ENCODE measurements at places on chromosomes 5 and 9.

- no peak for DNase-seq
These were observed 531.1 kb upstream of the CDH6 start for GRCh38 chr5:30662373-30662772.

DNA sequence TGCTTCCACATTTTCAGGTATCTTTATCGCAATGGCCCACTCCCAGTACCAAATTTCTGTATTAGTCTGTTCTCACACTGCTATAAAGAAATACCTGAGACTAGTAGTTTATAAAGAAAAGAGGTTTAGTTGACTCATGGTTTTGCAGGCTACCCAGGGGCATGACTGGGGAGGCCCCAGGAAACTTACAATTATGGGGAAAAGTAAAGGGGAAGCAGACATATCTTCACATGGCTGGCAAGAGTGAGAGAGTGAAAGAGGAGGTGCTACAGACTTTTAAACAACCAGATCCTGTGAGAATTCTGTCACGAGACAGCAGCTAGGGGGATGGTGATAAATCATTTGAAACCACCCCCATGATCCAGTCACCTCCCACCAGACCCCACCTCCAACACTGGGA is 238.2 kb upstream of the DMAC1 start:
- DNase-seq: no peak

GRCh38 chr5:77852514-77853352 is 76.6 kb upstream of the TBCA start:
- DNase-seq: peak; percentile 72

DNA sequence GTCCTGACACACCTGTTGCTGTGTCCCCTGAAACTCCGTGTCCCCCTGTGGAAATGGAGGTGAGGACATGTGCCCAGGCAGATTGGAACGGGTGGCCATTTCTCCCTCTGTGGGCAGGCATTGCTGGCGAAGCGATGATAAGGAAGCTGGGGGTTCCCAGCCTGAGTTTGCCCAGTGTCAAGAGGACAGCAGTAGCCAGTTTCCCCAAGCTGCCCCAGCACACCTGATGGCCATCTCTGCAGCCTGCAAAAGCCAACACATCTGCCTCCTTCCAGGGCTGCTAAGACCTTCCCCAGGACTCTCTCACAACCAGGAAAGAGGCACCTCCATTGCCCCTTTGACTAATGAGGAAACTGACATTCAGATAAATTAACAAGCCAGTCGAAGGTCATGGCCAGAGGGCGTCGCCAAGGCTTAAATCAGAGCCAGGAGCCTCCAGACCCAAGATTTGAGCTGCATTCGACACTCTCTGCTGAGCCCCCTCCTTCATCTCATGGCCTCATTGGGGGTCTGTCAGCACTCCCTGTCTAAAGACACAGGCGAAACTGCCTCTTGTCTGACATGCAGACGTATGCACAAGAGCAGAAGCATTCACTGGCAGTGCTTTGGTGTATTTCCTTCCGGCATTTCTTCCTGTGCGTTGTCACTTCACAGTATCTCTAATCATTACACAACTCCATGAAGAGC is 10.4 kb upstream of the WNK2 start:
- no peak for DNase-seq

GRCh38 chr9:129548571-129549135 is 72.2 kb downstream of the C9orf50 start:
- DNase-seq: peak; percentile 71

GRCh38 chr5:147140558-147140957 is 94.3 kb upstream of the STK32A start:
- DNase-seq: no peak

GRCh38 chr5:1363581-1363980 is 18.7 kb upstream of the CLPTM1L start:
- DNase-seq: no peak

DNA sequence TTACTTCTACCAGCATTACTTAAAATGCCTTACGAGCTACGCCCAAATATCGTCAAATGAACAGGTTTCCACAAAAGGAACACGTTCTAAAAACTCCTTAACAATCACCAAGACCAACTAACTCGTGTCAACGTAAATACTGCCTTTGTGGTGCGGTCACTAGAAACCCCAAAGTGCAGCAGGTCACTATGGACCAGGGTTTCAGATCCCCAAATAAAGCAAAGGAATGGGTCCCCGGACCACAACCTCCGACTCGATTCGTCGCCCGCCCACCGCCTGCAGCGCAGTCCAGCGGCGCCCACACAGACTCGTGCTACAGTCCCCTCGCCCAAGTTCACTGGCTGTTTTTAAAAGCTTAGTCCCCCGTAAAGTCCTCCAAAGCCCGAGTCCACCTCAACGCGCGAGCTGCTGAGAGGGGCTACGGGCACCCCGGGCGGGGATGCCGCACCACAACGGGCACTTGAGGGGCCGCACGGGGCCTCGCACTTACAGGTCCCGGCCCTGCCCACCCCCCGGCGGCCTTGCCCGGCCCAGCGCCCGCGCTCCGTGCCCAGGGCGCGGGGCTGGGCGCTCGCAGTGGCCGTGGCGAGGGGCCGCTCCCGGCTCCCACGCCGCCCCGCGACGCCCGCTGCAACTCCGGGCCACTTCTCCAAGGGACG is 1.1 kb downstream of the NFIB start:
- DNase-seq: peak; percentile 23

GRCh38 chr5:18216729-18217128 is 582.5 kb downstream of the TAF11L14 start:
- no peak for DNase-seq

- no peak for DNase-seq
These were observed 17.9 kb downstream of the HMMR start for GRCh38 chr5:163478126-163478981.

- no peak for DNase-seq
These were observed at the start of gene IFNA14 for GRCh38 chr9:21239911-21240310. IFNA14 (minus strand) TSS chr9:21240005; CDS start chr9:21239935, 70 bp downstream.

DNA sequence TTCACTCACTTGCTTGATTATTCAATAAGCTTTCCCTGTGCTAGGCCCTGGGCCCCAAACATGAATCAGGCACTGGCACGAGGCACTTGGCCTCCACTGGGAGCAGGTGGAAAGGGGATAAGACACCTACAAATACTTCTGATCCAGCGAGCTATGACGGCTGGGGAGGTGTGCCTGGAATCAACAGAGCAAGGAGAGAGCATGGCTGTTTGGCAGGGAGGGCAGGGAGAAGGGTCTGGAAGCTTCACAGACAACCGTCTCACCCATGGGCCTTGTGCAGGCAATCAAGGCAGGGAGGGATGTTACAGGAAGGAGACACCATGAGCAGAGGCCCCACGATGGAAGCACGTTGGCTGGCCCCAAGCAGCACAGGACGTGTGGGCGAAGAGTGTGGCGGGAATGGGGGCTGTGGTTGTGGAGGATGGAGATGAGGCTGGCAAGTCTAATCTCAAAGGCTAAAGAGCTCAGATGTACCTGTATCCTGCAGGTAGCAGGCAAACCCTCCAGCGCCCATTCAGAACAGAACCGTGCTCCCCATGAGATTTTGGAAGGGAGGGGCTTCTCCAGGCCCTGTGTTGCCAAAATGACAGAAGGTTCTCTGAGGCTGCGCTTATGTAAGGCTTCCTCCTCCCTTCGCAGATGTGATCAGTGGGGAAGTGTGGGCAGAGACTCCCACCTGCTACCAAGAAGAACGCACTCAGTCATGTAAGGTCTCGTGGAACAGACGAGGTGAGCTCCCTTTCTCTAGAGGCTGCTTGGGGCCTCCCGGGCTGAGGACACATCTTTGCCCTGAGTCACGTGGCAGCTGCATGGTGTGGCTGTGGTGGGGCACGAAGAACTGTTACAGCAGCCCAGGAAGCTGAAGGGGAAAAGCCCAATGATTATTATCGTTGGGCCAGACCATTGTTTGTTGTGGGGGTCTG is 189.7 kb downstream of the DAB2IP start:
- DNase-seq: peak; percentile 7

GRCh38 chr9:89502038-89502601 is 4.2 kb upstream of the SEMA4D start:
- DNase-seq: no peak

DNA sequence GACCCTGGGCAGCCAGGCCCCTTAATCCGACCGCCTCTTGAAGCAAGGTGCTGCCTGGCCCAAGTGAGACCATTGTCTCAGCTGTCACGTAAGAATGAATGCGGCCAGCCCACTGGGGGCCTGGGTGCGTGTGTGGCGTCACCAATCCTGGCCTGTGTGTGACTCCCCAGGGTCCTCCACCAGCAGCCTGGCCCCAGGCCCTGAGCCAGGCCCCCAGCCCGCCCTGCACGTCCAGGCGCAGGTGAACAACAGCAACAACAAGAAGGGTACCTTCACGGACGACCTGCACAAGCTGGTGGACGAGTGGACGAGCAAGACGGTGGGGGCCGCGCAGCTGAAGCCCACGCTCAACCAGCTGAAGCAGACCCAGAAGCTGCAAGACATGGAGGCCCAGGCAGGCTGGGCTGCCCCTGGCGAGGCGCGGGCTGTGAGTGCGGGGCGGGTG is 124.2 kb downstream of the WNK2 start:
- no peak for DNase-seq

DNA sequence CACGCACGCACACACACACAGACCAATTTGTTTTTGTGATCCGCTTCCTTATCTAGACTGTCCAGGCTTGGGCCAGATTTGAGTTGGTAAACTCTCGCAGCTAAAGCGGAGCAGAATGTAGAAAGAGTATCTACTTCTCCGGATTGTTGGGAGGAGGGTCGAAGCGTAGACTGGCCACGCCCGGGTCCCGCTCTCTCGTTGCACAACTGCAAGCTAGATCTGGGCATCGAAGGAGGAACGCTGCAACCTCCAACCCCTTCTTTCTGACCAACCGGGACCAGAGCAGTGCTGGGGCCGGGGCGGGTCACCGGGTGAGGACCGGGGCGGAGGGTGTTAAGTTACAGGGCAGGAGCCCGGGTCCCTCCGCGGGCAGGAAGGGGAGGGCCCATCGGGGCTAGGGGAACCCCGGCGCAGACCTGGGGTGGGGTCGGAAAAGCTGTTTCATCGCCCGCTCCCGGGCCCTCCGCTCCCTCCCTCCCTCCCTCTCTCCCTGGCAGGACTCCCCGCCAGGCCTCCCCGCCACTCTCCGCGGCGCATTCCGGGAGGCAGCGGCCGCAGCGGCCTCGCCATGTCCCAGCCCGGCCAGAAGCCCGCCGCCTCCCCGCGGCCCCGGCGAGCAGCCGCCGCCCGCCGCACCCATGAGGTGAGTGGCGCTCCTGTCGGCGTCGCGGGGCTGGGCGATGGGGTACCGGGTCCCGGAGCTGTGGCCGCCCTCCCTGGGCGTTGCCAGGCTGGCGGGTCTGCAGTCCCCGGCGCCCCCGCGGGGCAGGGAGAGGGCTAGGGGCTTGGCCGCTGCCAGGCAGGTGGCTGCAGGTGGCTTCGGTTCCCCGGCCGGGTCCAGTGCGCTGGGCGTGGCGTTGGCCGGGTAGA is at the start of gene CAST:
Gene CAST, plus strand, starts transcription at position 522 of the 870 bp plus-strand sequence. Its CDS starts 47 bp downstream, at position 569.
- DNase-seq: peak; percentile 95

GRCh38 chr9:77944556-77945243 is 86.9 kb downstream of the GNAQ start:
- no peak for DNase-seq

DNA sequence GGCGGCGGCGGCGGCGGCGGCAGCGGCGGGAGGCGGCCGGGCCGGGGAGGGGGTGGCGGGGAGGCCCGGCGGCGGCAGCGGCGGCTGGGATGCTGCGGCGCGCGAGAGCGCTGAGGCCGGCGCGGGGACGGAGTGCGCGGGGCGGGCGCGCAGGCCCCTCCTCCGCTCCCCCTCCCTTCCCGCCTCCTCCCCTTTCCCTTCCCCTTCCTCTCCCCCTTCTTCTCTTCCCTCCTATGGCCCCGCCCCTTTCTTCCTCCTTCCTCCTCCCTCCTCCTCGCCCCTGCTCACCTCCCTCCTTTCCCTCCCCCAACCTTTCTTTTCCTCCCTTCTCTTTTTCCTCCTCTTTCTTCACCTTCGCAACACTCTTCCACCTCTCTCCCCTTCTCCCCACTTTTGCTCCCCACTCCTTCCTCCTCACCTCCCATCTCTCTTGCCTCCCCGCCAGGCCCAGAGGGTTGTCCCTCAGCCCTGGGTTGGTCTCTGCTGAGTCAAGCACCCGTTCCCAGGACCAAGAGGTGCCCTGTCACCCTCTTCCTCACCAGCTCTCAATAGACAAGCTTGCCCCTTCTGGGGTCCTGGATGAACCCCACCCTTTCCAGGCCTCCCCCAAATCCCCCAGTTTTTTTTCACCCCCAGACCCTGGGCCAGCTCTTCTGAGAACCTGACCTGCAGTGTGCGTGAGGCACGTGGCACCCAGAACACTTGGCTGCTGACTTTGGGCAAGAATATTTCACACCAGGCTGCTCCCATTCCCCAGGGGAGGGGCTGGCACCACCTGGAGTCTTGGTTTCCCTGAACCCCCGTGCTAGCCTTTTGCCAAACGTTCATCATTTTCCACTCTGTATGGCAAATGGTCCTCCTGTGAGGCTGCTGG is at the start of gene SEMA4D:
Gene SEMA4D, minus strand, starts transcription at position 136 of the 874 bp plus-strand sequence. CDS start 92,657 bp downstream, outside the sequence.
- DNase-seq: peak; percentile 89

GRCh38 chr9:97962136-97962535 is 21.0 kb upstream of the ANP32B start:
- no peak for DNase-seq

DNA sequence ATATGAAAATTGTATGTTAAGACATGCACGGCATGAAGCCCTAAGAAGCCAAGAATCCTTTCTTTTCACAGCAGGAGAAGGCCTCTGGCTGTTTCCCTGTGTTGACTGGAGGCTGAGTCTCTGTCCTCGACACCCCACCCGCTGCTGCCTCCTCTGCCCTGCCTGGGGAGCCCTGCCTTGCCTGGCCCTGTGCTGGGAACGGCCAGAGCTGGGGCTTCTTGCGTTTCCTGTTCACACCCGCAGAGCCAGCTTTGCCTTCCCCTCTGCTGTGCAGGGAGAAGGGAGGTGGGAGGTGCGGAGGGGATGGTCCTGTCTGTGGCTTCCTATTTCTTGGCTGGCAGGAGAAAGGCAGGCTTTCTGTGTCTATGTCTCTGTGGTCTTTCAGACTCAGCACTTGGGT is 6.9 kb upstream of the GMCL2 start:
- no peak for DNase-seq

- DNase-seq: no peak
These were observed 66.3 kb upstream of the IL33 start for GRCh38 chr9:6149315-6149714.

Data from adrenal gland (tissue), 19 donors.